Naive thymus-derived CD8-positive, alpha-beta T cell (primary cell): ENCODE measurements at places on chromosomes 11 and 22. TPM values are rescaled to one million over a fixed set of nuclear protein-coding genes. Genes with fewer than 3 reads are reported as not detected.

SLC1A2 gene
- total RNA-seq = not detected

DNA sequence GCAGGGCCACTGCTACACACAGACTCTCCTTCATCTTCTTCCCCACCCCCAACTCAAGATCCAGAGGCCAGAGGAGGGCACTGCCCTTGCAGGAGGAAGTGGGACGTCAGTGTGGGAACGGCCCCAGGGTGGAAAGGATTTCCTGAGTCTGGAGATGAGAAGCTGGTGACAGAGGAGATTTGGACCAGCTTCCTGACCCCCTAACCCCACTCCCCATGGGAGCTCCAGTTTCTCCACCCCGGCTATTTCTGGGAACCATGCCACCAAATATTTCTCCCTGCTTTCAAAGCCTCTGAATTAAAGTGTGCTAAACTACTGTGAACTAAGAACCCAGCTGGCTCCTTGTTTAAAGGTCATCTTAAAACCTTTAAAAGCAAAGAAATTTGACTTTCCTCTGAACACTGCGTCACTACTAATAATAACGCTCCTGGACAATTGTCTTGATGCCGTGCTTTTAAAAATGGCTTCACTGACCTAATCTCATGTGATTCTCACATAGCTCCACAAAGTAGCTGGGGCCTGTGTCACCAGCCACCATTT is 46.6 kb downstream of the CWC15 start:
- DNase-seq = no peak

LDHAL6A gene
- total RNA-seq = 0.14 TPM

DNA sequence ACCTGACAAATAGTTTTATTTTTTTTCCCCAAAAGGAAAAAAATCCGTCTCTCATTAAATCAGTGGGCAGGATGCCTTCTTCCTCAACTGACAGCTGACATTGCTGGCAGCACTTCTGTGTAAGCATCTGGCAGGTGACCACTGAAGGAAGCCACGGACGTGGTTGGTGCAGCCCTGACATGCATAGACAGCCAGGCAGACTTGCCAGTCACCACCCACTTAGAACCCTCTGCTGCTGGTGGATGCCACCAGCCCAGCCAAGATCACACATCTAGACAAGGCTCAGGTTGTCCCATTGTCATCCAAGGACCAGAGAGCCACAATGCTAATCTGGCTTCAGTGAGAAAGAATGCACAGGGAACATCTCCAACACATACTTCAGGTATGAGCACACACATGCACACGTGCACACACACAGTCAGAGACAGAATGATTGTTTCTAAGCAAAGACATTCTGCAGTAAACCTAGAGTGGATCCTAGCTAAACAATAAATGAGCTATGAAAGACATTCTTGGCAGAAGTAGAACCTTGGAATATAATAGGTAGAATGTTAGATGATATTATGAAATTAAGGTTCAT is 49.8 kb upstream of the BMAL1 start:
- DNase-seq = no peak

DNA sequence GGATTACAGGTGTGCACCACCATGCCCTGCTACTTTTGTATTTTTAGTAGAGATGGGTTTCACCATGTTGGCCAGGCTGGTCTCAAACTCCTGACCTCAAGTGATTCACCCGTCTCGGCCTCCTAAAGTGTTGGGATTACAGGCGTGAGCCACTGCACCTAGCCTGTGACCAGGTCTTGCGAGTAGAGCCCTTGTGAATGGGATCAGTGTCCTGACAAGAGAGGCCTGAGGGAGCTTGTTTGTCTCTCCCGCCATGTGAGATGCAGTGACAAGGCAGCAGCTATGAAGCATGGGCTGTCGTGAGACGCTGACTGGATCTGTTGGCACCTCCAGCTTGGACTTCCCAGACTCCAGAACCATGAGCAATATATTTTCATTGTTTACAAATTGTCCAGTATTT is 69.3 kb downstream of the LRRC32 start:
- no peak for DNase-seq

DNA sequence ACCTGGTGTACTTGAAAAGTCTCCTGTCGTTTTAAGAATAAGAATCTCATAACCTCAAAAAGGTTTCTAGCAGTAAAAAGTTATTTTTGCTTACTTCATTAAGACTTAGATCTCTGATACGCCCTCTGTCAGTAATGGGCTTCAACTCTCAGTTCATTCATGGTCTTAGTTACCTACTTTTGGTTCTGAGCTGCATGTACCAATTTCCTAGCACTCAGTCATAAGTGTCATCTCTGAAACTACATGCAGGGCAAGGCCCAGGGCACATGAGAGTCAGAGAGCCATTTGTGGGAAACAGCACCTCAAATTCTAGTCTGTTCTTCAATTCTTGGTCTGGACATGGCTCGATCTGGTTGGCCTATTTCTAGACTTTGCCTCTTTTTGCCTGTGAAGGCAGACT is 838.4 kb downstream of the FAM181B start:
- no peak for DNase-seq

DNA sequence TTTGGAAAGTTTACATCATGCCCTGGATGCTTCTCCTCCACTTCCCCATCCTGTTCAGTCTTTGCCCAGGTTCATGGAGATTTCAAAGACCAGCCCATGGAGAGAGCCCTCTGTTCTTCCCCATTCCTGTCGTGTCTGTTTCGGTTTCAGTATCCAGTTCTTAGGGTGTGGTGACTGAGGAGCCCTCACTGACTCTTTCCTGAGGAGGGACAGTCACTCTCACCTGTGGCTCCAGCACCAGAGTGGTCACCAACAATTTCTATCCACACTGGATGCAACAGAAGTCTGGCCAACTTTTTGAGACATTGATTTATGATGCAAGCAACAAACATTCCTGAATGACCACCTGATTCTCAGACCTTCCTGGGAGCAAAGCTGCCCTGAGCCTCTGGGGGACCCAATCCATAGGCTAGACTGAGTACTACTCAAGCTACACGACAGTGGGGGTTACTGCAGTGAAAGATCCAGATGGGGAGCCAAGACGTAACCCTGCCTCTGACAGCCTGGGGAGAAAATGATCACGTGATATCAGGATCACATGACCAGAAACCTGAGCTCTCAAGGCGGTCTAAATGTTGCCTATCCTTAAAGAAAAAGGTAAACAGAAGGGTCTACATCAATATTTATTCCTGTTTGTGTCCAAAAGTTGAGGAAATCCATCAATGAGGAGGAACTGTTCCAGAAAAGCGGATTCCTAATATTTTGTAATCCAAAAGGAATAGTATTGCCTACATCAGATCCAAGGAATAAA is 76.2 kb upstream of the VPREB1 start:
- DNase-seq = no peak

DNA sequence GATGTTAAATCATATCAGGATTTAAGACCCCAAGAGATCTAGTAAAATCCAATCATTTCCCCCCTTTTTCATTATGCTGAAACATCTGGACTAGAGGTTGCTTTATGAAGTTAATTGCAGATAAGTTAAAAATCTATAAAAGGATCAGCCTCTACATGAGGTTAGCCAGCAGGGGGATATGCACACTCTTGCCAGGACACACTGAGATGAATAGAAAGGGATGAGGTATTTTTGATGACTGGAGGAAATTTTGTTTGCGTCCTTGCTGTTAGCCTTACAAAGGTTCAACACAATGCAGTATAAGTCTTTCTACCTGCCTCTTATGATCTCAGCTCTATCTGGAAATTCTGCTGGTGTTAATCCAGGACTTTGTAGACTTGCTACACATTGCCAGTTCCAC is 1034.3 kb downstream of the LRRC4C start:
- DNase-seq = no peak

GRCh38 chr22:31161386-31161785 is 1.4 kb downstream of the RNF185 start:
- DNase-seq = no peak

CRYBB2 gene
- not detected for total RNA-seq

- DNase-seq = no peak
Measured at GRCh38 chr11:66469441-66469840, 2.7 kb downstream of the PELI3 start.

DNA sequence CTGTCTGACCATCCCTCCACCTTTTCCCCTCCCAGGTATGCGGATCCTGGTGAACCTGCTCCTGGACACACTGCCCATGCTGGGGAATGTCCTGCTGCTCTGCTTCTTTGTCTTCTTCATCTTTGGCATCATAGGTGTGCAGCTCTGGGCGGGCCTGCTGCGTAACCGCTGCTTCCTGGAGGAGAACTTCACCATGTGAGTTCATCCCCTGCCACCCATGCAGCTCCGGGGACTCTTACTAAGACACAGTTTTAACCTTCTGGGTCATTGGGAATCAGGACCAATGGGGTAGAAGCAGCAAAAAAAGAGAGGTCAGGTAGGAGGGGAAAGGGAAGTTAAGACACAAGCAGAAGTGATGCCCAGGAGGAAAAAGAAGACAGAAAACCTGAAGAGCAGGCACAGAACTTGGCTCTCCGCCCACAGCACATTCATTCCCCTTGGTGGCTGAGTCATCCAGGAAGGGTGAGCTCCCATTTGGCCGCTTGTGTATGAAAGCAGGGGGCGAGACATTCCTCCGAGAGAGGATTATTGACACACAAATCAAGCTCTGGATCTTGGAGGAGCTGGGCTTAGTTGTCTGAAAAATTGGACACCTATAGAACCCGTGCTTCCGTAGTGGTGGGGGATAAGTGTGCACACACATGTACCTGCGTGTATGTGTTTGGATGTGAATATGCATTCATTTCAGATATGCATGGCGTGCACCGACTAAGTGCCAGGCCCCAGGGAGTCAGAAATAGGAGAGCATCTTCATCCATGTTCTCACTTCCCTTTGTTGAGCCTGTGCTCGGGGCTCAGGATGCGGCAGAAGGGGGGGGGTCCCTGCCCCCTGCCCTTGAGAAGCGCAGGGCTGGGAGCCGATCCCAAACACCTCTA is 64.2 kb downstream of the CACNA1I start:
- no peak for DNase-seq

GRCh38 chr22:21101877-21102638 is 56.3 kb downstream of the LRRC74B start:
- DNase-seq = no peak

- no peak for DNase-seq
Measured at GRCh38 chr11:75099635-75100034, 3.0 kb upstream of the OR2AT4 start.

UBQLN3 gene
- not detected for total RNA-seq

RIBC2 gene
- total RNA-seq = not detected

- DNase-seq = no peak
Measured at GRCh38 chr22:26471522-26471921, 12.1 kb downstream of the HPS4 start.

CARD18 gene
- not detected for total RNA-seq

DNA sequence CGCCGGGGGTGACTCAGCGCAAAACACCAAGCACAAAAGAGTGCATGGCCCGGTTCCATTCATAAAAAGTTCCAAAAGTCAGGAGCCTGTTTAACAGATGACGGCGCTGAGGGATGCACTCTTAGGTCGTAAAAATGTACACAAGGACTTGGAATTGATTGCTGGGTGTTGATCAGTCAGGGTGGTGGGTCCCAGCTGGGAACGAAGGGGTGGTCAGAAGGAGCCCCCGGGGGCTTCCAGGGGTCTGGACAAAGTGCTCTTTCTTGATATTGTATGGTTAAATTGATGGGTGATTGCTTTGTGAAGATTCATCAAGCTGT is 20.7 kb downstream of the IFITM10 start:
- no peak for DNase-seq

HOATZ gene
- total RNA-seq = not detected

- no peak for DNase-seq
Measured at GRCh38 chr11:101862391-101863233, 52.2 kb upstream of the CEP126 start.

GRCh38 chr11:107848345-107848744 is 10.2 kb downstream of the SLC35F2 start:
- no peak for DNase-seq

DNA sequence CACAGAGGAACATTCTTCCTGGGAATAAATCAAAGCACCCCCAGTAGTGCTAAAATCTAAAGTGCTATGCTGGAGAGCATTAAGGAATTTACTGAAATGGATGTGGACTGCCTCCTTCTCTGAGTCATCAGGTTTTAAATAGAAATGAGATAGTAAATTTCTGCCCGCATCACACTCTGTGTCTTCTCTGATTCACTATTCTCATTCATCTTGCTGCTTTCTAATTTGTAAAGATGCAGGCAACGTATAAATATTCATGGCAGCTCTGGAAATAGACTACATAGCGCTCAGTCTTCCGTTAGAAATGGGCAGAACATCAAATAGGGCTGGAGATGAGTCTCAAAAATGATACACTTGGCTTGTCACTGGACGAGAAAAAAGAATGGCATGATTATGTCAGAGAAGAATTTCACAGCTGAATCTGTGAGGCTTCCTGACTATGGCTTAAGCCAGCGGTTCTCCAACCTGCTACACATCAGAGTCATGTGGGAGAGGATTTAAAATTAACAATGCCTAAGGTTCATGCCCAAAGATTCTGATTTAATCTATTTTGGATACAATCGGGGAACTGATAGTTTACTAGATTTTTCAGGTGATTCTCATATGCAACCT is 178.2 kb downstream of the LRRC4C start:
- DNase-seq = no peak

GRCh38 chr11:20599221-20600019 is at the start of gene SLC6A5:
Gene SLC6A5 (plus strand): TSS chr11:20599608. CDS start chr11:20599673, 65 bp downstream.
- no peak for DNase-seq
